Urothelium cell line (cell line): ENCODE measurements at places on chromosomes 11 and 22.
A peak's percentile ranks its signal among the peaks of the same experiment; 100 is the strongest.

- no peak for DNase-seq
These were observed 49.6 kb upstream of the ME3 start for GRCh38 chr11:86722006-86722405.

DNA sequence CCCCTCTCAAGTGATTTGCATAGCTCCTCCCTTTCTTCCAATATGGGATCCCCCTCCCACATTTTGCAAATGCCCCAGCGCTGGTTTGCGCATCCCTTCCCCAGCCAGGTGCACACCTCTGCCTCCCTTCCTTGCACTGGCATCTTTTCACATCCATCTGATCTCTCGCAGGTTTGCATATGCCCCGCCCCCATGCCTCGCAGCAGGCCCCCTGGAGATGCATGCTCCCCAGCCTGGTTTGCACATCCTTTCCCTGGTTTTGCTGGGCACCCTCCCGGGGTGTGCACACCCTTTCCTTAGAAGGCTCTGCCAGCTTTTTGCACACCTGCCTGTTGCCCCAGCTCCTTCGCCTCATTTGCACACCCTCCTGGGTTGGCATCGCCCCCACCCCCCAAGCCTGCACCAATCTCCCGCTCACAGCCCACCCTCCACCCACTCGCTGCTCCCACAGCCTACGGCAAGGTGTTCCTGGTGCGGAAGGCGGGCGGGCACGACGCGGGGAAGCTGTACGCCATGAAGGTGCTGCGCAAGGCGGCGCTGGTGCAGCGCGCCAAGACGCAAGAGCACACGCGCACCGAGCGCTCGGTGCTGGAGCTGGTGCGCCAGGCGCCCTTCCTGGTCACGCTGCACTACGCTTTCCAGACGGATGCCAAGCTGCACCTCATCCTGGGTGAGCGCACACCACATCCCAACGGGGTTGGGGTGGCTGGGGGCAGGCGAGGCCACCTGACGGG lies 917 bp downstream of the RPS6KA4 start:
- DNase-seq, result no peak

DNA sequence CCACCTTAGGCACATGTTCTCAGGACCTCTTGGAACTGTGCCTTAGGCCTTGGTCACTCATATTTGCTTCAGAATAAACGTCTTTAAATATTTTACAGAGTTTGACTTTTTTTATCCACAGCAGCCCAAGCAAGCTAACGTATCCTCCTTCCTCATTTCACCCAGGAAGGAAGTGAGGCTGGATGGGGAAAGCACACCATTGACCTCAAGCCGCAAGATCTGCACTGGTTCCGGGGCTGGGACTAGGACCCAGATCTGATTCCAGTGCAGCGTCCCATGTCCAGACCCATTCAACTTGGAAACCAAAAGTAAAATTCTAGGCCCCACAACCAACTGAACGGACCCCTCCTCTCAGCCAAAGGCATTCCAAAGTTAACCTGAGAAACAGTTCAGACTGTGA lies 2.4 kb upstream of the LGALS12 start:
- no peak for DNase-seq

- DNase-seq, result peak; percentile 32
These were observed 9.7 kb downstream of the TUB start for GRCh38 chr11:8090756-8091155.

DNA sequence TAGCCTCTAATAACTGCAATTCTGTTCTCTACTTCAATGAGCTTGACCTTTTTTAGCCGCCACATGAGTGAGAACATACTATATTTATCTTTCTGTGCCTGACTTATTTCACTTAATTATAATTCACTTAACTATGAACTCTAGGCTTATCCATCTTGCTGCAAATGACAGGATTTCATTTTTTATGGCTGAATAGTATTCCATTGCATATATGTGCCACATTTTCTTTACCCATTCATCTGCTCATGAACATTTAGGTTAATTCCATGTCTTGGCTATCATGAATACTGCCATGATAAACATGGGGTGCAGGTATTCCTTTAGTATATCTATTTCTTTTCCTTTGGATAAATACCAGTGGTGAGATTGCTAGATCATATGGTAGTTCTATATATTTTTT lies 85.2 kb downstream of the CWC15 start:
- DNase-seq, result no peak

- no peak for DNase-seq
These were observed 243.1 kb upstream of the CCDC179 start for GRCh38 chr11:23103416-23103815.

- no peak for DNase-seq
These were observed 251.7 kb upstream of the B3GAT1 start for GRCh38 chr11:134663506-134664313.
